NCI-H1092 treated with DMSO at 0.1 percent for 48 hours (cell line): ENCODE measurements at places on chromosomes 3 and 15.

- DNase-seq: no peak
Measured at GRCh38 chr3:60107275-60107674, 1057.5 kb upstream of the CFAP20DC start.

GRCh38 chr15:68305420-68305871, 27.9 kb downstream of the FEM1B start:
- DNase-seq: no peak

DNA sequence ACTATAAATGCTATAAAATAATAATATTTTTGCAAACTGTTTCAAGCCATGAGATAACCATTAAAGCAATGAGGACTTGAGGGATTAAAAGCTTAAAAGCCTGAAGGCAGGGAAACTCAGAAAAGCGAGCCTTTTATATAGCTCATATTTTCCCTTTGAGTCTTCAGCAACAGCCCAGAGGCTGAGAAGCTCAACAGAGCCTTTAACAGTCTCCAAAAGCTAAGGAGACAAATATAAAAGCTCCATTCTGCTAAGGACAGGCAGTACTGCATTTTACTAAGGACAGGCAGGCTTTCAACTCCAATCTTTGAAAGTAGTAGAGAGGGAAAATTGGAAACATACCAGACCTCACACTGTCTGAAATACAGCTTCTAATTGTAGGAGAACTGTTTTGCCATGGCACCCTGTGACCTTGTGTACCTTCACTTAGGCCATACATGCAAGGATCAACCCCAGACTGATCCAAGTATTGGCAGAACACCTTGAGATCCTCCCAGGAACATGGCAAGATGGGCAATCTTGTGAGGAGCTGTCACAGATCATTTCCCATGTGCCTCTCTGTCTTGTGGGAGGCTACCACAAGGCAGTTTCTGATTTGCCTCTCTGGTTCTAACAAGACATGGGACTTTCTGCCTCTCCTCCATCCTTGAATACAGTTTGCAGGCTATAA, 53.1 kb upstream of the ARNT2 start:
- DNase-seq: no peak

GRCh38 chr3:69439643-69440270, 53.9 kb upstream of the FRMD4B start:
- DNase-seq: no peak

GRCh38 chr3:98966434-98966833, 64.9 kb upstream of the DCBLD2 start:
- DNase-seq: no peak
